ENCODE measurements at places on chromosomes 4 and X. TPM values are rescaled to one million over a fixed set of nuclear protein-coding genes. Genes with fewer than 3 reads are reported as not detected.

GRCh38 chr4:154709550-154709949 lies 34.2 kb upstream of the LRAT start:
- no peak for DNase-seq

DNA sequence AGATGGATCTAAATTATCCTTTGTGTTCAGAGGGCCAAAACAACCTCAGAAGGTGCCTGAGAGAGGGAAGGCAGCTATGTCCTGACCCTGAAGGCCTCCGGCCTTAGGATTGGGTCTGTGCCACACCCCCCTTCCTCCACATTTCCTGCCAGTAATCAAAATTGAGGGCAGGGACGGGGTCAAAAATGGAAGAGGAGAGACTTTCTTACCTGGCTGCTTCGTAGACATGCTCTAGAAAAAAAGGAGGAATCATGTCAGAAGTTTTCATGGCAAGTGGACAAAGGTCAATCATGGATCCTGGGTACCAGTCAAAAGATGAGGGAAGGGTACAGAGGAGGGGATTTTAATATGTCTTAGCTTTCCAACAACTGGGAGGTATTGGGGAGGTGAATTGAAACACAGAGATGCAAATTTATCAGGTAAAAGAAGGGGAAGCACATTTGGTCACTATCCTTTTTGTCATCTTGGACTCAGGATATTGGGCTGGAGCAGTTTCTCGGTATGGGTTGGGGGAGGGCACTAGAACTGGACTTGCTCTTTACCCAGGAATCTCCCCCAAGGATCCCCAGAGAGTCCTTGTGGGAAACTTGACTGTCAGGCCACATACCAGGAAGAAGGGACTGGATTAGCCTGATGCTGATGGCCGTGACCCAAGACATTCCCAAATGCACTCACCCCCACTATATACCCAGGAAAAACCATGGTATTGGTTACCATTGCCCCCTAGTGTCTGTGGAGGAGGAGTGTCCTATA lies 17.1 kb downstream of the VSIG4 start:
- DNase-seq, result no peak

DNA sequence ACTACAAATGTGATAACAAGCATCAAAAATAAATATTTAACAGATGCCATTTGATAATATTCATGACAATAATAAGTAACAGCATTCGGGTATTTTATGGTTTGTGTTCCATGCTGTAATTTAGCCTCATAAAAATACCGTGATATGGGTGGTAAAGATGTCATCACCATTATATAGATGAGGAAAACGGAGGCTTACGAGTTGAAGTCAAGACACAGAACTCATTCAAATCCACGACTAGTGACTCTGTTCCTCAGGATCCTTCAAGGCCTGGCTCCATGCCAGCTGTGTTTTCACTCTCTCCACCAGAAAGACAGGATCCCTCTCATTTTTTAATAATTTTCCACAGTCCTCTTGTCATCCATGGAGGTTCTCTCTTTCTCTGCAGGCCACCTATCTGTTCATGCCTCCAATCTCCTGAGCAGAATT lies 94.5 kb downstream of the APBB2 start:
- peak; percentile 48 for DNase-seq

GRCh38 chr4:143512978-143513313 lies 556 bp upstream of the SMARCA5 start:
- no peak for DNase-seq

DNA sequence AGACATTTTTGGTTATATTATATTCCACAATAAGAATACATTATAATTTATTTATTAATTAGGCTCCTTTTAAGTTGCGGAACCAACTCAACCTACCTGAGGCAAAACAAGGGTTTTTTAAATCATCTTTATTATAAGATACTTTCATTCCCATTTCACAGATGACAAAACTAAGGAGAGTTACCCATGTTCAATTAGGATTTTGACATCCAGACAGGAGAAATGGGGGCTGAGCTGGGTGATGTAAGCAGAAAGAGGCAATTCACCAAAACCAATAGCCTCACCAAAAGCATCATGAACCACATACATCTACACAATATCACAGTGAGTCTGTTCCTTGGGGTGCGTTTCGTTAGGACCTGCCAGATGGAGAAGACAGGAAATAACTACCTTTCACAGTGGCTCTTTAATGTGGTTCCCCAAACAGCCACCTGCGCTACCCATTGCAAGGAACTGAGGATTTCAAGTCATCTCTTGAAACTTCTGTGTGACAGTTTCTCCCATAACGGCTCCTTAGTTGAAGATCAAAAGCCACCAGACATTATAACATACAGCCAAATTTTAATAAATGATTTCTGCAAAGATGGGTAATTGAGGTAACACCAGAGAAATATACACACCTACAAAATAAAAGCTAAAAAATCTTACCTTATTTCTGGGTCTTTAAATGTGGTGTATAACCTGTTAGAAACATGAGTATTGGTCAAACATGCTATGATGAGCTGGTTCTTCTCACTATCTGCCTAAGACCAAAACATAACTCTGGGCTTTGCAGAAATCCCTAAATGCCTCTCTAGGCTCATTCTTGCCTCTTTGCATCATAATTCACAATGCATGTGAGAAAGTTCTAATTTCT lies 190.6 kb upstream of the LEF1 start:
- no peak for DNase-seq

- DNase-seq, result no peak
These were observed 4.9 kb downstream of the DCAF16 start for GRCh38 chr4:17805580-17806155.

GRCh38 chrX:108537005-108537404 lies 97.4 kb downstream of the COL4A5 start:
- no peak for DNase-seq

DNA sequence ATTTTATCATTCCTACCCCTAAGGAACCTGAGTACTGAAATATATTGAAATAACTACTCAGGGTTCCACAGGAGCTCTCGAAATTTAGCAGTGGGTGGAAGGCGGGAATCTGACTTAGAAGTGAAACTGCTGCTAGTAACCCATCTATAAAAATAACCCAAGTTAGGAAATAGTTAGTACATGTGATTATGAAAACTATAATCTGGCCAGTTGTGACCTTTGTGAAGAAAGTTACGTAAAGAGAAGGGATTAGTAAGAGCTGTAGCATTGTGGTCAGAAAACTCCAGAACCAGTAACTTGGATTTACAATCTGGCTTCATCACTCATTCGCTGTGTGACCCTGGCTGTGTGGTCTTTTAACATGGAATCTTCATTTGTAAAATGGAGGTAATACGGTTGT lies 175.5 kb downstream of the RAPGEF2 start:
- no peak for DNase-seq

GRCh38 chr4:174084542-174084941 lies 198.9 kb downstream of the FBXO8 start:
- no peak for DNase-seq

DNA sequence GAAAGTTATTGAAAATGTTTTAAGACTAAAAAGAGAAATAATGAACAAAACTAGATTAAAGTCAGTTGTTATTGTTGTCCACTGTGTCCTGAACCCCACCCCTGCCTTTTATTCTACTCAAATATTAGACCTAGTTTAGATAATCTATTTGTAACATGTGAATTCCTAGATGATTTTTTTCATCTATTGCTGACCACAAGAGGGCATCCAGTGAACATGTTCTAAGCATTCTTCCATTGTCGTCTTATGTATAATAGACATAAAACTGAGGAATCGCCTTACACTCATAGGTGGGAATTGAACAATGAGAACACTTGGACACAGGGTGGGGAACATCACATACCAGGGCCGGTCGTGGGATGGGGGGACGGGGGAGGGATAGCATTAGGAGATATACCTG lies 36.4 kb upstream of the HPRT1 start:
- DNase-seq, result no peak

RHOH gene
- 0.68 TPM for total RNA-seq

CD99L2 gene
- 61.0 TPM for total RNA-seq

CSAG3 gene
- not detected for total RNA-seq

SMPX gene
- total RNA-seq, result 401 TPM

ARHGEF38 gene
- total RNA-seq, result not detected

Measured in left cardiac atrium (tissue), 4 donors.